Stimulated activated CD4-positive, alpha-beta T cell treated with anti-CD3 and anti-CD28 coated beads, Interleukin-1b, Interleukin-23, amount 100 ng/mL, for 1 hour (primary cell): ENCODE measurements at places on chromosomes 1 and 21.

DNA sequence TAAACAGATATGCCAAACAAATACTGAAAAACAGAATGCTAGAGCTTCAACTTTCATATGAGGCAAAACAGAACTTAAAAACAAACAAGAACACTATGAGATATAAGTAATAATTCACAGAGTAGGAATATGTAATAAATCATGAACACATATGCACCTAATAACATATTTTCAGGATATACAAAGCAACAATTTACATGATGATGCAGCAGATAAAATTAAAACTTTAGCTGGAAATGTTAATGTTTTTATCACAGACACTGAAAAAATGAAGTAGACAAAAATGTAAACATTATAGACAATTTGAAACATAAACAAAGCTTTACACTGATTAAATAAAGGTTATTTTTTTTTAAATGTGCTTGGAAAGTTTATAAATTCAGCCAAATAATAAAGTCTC, 443.1 kb upstream of the NFIA start:
- DNase-seq: no peak

- DNase-seq: no peak
Measured at GRCh38 chr1:243745356-243745755, 104.7 kb downstream of the AKT3 start.

DNA sequence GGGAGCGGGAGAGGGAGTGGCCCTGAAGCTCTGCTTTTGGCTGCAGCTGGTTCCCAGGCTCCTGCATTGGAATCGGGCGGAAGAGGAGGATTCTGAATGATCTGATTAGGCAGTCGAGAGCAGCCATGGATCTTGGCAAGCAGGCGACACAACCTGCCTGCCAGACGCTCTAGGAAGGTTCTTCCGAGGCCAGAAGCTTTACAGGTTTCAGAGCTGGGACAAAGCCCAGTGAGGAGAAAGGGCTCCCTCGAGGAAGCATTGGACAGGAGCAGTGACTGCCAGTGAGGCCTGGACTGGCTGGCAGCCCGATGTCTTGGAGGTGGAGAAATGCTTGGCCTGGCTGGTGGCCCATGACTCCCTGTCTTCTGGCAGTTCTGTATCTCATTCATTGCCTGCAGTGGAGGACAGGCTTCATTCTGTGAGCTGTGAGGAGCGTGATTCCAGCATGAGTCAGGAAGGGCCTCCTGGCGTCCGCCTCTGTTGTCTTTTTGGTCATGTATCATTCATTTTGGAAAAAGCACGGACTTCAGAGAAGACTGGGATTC, 132.7 kb upstream of the IPO9 start:
- DNase-seq: no peak

GRCh38 chr1:155499953-155500639, 62.5 kb downstream of the ASH1L start:
- no peak for DNase-seq

- DNase-seq: no peak
Measured at GRCh38 chr1:66330722-66331141, 203.2 kb upstream of the SGIP1 start.

GRCh38 chr1:8477166-8477982, 159.5 kb downstream of the SLC45A1 start:
- no peak for DNase-seq

GRCh38 chr1:155170806-155171205, 2.3 kb downstream of the KRTCAP2 start:
- no peak for DNase-seq

GRCh38 chr1:24901791-24902470, 28.1 kb downstream of the RUNX3 start:
- no peak for DNase-seq

GRCh38 chr1:76433526-76433925, 359.0 kb downstream of the ST6GALNAC3 start:
- DNase-seq: no peak

- DNase-seq: no peak
Measured at GRCh38 chr1:172628401-172628800, 30.5 kb upstream of the FASLG start.

DNA sequence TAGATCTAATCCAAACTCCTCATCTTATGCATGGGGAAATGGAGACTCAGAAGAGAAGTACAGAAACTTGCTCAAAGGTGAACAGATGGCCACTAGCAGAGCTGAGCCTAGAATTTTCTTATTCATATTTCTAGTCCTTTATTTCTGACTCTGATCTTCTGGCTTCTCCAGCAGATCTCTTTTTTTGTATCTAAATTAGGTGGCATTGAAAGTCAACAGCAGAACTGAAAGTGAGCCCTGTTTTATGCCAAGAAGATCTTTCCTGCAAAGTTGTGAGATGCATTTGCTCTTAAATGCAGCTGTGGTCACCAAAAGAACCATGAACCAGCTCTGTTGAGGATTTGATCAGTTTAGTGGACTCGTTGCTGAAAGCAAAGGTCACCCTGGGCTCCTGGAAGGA, 75.5 kb downstream of the KAZN start:
- DNase-seq: no peak

DNA sequence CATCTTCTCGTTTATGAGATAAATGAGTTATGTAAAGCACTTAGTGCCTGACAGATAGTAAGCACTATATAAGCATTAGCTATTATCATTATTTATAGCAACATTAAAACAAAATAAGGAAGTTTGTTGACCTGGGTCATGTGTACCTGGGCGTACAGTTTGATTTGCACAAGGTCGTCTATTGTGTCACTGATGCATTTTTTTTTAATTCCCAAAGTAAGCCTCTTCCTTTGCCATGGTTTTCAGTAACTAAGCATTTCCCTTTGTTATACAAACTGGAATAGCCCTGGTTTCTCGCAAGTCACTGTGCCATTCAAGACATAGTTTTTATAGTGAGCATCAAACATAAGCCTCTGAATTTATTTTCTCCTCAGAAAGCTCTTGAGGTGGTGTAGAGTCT, 72.2 kb downstream of the CACHD1 start:
- DNase-seq: no peak

DNA sequence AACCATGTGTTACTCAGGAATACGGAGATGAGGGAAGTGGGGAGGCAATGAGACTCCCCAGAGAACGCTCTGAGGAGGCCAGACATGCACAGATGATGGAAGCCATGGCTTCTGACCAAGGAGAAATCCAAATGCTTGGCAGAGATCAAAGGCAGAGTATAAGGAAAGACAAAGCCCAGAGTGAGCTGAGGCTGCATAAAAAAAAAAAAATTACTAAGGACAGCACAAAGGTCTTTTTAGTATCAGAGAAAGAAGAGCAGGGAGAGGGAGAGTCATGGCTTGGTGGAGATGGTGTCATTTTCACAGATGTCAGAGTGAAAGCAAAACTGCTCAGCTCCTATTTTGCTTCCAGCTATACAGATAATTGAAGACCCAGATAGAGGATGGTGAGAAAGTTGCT, 8.1 kb upstream of the NCF2 start:
- DNase-seq: no peak

DNA sequence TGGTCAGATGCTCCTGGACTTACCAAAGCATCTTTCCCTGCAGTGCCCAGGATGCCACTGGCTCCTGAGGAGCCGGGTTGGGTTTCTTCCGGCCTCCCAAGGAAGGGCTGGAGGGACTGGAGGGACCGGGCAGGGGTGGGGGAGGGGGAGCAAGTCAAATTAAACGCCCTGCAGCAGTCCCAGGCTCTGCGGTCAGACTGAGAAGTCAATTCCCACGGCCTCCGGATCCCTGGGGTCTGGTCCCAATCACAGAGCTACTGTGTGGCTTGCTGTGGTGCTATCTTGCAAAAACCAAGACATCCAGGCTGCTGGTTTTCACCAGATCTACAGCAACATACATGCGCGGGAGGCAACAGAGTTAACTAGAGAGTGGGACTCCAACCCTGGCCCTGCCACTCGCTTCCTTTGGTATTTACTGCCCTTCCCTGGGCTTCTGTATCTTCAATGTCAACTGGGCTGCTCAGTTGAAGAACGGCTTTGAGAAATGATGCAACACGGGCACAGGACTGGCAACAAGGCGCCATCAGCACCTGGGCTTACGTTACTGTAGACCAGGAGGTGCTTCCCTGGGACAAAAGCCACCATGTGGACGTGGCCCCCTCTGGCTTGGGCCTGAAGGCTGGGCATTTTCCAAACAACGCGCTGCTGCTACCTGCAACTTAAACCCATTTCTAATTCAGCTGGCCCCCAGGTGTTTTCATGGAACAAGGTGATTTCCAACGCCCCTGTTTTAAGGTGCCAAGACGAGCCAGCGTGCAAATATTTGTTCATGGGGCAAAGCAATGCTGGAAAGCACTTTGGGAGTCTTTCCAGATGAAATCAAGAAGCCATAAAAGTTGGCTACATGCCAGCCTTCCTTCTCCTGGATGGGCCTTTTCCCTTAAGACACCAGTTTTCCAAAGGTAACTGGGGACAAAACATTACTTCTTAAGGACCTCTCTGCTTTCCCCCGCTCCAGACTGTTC, 11.5 kb downstream of the RCC2 start:
- DNase-seq: no peak

GRCh38 chr1:102085896-102086295, 89.2 kb upstream of the OLFM3 start:
- no peak for DNase-seq

DNA sequence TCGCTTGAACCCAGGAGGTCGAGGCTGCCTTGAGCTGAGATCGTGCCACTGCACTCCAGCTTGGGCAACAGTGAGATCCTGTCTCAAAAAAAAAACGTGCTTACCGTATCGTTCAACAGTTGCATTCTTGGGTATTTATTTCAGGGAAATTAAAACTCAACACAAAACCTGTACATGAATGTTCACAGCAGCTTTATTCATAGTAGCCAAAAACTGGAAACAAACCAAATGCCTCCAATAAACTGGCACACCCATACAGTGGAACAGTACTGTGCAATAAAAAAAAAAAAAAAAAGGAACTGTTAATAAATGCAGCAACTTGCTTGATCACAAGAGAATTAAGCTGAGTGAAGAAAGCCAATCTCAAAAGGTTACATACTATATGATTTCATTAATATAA, 6.7 kb downstream of the KHDRBS1 start:
- DNase-seq: no peak

GRCh38 chr1:11873395-11874257, 14.9 kb upstream of the NPPB start:
- DNase-seq: no peak

- DNase-seq: no peak
Measured at GRCh38 chr1:11414926-11415538, 63.9 kb upstream of the DISP3 start.

GRCh38 chr1:49036700-49037099, 260.0 kb upstream of the BEND5 start:
- DNase-seq: no peak
